Fibroblast of skin of right quadriceps (primary cell): ENCODE measurements at places on chromosomes 12 and 14.

GRCh38 chr12:107369679-107370078 is 276.3 kb upstream of the CRY1 start:
- DNase-seq, result no peak

DNA sequence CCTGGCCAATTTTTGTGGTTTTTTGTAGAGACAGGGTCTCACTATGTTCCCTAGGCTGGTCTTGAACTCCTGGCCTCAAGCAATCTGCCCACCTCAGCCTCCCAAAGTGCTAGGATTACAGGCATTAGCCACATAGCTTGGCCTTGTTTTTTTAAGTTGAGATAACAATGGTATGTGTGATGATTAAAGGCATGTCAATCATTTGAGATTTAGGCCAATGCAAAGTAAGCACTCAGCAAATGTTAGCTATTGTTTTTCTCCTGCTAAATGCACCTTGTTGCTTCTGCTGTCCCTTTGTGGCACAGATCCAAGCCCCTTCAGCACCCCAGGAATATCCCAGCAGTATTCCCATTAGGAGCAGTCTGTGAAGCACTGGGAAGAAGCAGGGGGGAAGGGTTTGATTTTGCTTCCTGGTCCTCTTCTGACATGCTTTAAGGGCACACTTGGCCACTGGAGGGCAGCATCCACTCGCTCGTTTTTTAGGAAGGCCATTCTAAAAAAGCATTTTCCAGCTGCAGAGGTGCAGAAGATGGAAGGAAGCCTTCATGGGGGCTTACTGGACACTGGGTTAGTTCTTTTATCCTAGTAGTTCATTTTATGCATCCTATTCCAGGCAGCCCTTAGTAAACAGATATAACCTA is 70.2 kb upstream of the ZFP36L1 start:
- DNase-seq, result peak; percentile 79

DNA sequence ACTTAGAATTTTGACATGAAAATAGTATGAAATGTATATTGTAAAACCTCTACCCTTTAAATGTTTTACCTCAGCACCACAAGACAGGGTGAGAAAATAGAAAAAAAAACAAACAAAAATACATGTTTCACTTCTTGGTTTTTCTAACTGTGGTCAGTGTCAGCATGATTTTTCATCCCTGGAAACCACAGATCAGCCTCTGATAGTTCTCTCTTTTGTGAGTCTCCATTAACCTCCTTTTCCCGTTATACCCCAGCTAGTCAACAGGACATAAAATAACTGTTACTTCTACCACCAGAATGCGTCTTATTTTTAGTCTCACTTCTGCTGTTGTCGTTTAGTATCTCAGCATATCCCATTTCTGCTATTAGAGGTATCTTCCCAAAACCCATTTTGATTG is 48.3 kb upstream of the KCNMB4 start:
- DNase-seq, result no peak

- no peak for DNase-seq
These were observed 34.5 kb upstream of the PLEK2 start for GRCh38 chr14:67446371-67447032.

GRCh38 chr14:90299408-90299807 is 32.3 kb downstream of the NRDE2 start:
- DNase-seq, result no peak

GRCh38 chr14:62428429-62429203 is 616.6 kb downstream of the KCNH5 start:
- DNase-seq, result peak; percentile 55

DNA sequence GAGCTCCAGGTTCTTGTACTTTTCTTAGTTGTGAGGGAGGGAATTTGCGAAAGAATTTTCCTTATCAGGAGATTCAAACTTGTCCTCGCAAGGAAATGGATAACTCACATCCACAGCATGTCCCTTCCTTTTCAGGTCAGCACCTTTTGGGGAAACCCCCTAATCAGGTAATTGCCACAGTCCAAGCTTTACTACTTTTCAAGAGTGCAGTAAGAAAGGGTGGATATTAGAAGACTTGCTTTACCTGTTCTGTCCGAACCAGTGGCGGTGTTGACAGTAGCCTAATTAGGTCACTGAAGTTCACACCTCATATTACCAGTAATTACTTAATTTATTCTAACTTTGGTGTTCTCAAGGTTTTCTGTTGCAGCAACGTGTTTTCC is 6.7 kb upstream of the C12orf50 start:
- DNase-seq, result no peak

GRCh38 chr12:58995666-58996363 is 75.5 kb upstream of the LRIG3 start:
- no peak for DNase-seq

GRCh38 chr12:10559244-10559643 is 53.6 kb downstream of the EIF2S3B start:
- DNase-seq, result no peak

DNA sequence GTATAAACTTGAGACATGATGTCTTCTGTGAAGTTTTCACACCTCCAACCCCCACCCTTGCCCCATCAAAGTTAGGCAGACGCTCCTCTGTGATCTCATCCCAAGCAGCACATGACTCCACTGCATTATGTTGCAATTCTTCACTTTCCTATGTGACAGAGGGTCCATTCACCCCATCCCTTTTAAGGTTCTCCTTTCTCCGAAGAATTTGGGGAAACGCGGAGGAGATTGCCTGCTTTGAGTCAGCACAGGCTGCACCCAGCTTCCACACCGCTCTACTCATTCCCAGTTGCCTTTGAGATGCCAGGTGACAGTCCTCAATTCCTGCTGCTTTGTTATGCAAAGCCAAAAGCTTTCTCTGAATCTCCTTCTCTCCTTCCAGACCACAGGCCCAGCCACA is 61.8 kb downstream of the PHLDA1 start:
- no peak for DNase-seq

- no peak for DNase-seq
These were observed 4.2 kb downstream of the TDP1 start for GRCh38 chr14:89959853-89960445.

DNA sequence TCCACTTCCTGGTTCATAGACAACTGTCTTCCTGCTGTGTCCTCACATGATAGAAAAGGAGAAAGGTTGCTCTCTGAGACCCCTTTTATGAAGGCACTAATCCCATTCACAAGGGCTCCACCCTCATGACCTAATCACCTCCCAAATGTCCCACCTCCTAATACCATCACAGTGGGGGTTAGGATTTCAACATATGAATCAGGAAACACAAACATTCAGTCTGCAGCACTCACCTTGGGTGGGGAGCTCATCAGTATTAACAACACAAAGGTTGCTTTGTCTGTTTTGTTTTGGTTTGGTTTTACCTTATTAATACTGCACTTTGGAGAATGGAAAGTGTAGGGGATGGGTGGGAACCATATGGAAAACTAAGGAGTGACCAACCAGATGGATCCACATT is 10.5 kb upstream of the SMCO2 start:
- no peak for DNase-seq

DNA sequence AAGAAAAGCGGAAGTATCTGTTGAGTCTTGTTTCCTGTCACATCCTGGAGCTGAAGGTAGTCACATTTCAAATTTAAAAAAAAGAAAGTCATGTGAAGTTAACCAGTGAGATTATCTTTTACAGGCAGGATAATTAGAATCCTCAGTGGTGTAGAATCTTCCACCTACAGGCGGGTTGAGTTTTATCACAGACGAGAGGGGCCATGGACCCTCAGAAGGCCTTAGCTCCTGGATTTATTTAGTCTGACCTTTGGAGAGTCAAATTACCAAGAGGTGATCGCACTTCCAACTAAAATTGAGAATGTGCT is 13.0 kb upstream of the GNG2 start:
- no peak for DNase-seq

DNA sequence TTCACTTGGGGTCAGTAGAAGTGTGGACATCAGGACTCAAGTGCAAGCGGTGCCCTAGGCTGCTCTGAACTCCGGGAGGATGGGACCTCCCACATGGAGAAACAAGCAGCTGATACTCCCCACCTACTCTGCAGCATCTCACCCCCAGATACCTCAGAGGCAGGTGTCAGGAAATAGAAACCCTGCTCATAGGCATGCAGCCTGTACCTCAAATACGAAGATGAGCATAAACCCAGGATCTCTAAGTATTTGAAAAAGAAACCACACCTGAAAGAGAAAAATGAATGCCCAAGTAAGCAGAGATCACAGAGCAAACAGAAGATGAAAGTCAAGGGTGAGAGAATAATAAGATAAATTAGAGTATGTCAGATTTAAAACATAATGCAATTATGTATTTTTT is 75.6 kb upstream of the WSCD2 start:
- DNase-seq, result no peak

DNA sequence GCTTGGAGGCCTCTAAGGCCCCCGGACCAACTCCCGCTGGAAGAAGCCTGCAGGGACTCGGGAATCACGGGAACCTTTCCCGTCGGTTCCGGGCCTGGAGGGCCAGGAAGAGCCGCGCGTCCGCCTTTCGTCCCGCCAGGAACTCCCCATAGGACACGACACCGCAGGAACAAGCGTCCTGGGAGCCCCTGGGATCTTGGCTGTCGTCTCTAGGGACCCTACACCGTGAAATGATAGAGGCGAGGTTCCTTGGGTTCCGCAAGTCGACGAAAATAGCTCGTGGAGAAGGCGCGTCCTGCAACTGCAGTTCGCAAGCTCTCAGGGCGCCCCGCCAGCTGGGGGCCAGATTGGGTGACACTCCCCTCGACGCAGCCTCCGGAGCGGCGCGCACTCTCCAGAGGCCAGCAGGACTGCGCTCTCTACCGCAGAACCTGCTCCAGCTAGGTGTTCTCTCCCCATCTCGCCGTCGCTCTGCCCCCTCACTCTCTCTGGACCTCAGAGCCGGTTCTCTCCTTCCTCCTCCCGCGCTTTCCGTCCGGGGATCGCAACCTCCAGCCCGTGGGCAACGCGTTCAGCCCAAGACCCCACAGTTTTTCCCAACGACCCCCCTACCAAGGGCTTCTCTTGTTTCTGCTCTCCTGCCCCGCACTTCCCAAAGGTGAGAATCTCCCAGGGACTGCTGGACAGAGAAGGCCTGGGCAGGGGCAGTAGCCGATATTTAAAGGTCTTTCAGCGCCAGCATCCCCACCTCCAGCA is 776 bp downstream of the BMP4 start:
- DNase-seq, result no peak

DNA sequence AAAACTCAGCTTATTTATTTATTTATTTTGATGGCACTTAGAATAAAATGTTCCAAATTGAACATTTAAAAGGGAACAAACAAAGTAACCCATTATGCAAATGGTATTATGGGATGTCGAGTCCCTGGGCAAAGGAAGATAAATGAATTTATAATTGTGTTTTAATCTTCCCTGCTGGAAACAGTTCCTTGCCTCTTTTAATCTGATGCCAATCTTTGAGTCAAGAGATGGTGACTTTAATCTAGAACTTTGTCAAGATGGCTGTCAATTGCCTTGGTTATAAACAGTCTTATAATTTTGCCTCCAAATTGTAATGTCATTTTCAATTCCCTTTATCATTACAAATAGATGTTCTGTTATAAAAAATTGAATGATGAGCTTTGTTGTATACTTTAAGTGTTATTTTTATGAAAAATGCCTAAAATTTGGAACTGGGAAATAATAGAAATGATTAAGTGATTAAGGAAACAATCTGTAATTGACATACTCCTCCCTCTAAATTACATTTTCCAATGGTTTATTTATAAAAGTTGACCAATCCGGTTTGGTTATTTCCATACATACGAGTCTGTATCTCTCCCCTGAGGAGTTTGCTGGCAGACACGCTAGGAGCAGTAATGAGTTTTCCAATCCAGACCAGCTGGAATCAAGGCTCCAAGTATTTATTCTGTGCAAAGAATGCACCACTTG is 134.9 kb upstream of the FRMD6 start:
- DNase-seq, result peak; percentile 38

DNA sequence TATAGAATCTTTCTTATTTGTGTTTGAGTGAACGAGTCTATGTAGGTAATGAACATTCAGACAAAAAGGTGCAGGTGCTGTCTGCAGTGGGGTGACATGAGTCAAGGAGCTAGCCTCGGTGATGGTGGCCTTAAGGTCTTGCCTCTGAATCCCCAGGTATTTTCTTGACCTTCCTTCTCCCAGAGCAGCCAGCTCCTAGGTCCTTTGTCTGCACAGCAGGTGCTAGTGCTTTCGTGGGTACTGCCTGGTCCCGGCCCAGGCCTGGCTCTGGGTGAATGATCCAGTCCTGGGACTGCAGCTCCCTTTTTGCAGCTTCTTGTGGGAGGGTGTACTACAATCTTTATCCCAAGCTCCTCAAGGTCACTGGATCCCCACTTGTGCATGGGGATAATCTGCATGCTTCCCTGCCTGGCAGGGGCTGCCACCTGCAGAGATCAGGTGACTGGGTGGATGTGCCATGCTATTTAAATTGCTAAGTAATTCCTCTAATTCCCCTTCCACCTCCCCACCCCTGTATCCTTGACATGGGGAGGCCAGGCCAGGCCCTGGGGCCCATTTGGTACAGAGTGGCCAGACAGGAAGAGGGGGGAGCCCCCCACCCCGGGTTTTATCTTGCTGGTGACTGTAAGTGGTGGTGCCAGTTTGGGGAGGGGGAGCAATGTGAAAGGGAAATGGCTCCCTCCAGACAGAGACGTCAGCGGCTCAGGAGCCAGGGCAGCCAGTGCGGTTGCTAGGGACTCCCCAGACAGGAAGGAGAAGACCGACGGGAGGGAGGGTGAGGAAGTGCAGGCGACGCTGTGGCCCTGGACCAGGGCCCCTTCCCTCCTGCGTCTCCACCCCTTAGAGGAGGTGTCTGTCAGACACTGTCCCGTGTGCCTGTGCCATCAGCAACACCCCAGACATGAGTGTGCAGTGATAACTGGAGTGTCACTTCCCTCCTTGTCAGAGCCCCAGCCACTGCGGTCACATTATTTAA is 6.7 kb downstream of the VASH1 start:
- DNase-seq, result no peak

GRCh38 chr12:84508851-84509260 is 403.7 kb downstream of the SLC6A15 start:
- no peak for DNase-seq

DNA sequence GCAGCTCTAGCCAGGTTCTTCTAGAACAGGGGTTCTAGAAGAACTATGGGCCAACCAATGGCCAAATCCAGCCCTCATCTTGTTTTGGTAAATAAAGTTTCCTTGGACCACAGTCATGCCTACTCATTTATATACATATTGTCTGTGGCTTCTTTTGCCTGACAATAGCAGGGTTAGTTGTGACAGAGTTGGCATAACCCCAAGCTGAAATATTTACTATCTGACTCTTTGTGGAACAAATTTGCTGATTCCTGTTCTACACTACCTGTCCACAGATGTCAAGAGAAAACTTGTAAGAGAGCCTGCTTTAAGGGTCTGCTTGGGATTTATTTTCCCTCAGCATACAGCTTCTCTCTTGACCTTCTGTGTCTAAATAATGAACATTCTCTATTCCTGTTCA is 289.0 kb downstream of the KSR2 start:
- peak; percentile 61 for DNase-seq
